Hepatocyte (in vitro differentiated cells): ENCODE measurements at places on chromosomes 1 and 21.

GRCh38 chr1:13813398-13814012 is 113.5 kb downstream of the PRDM2 start:
- H3K27me3 ChIP-seq, result no peaks in the 10 kb centered on the region
- H3K4me1 ChIP-seq, result no peaks in the 10 kb centered on the region
- H3K36me3 ChIP-seq, result no peaks in the 10 kb centered on the region
- H3K27ac ChIP-seq, result no peak overlapping the region
- H3K4me3 ChIP-seq, result no peak overlapping the region

DNA sequence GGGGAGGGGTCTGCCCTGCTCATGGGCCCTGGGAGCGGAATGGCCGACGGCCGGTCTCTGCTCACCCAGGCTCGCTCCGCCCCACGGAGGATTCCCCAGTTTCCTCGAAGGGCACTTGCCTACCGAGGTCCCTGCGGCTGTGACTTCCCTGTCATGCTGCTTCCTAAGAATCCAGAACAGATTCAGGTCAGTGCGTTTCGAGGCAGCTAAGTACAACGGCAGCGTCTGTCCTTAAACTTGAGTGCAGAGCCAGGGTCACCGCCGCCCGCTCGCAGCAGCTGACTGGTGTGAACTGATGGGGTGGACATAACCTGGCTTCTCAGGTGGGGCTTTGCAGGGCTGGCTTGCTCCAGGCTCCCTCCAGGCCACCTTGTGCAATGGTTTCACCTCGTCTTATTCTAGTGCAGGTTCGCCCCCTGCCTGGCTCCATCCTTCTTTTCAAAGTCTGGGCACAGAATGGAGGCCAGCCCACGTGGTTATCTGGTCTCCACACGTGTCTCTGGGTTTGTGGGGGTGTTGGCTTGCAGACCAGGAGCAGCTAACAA is 7.6 kb upstream of the C1orf174 start:
- H3K27me3 ChIP-seq, result no peaks in the 10 kb centered on the region
- no peak overlapping the region for H3K27ac ChIP-seq

DNA sequence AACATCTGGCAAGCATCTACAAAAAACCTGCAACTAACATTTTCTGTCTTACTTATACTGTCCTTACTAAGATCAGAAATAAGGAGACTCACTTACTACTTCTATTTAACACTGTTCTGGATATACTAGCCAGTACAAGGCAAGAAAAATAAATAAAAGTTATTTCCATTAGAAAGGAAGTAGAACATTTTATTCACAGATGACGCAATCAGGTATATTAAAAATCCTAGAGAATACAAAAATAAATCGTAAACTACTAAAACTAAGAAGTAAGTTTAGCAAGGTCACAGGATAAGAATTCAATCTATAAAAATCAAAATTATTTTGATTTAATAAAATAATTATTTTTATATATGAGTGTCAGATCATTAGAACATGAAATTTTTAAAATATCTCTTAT is 264.6 kb downstream of the BARHL2 start:
- H3K27ac ChIP-seq, result no peak overlapping the region
- no peak for DNase-seq
- no peaks in the 10 kb centered on the region for H3K27me3 ChIP-seq
- H3K36me3 ChIP-seq, result no peaks in the 10 kb centered on the region

- H3K36me3 ChIP-seq, result no peaks in the 10 kb centered on the region
- no peaks in the 10 kb centered on the region for H3K4me1 ChIP-seq
- no peak overlapping the region for H3K4me3 ChIP-seq
- no peak for DNase-seq
- no peaks in the 10 kb centered on the region for H3K27me3 ChIP-seq
These were observed 10.9 kb upstream of the UBR4 start for GRCh38 chr1:19220991-19221390.

DNA sequence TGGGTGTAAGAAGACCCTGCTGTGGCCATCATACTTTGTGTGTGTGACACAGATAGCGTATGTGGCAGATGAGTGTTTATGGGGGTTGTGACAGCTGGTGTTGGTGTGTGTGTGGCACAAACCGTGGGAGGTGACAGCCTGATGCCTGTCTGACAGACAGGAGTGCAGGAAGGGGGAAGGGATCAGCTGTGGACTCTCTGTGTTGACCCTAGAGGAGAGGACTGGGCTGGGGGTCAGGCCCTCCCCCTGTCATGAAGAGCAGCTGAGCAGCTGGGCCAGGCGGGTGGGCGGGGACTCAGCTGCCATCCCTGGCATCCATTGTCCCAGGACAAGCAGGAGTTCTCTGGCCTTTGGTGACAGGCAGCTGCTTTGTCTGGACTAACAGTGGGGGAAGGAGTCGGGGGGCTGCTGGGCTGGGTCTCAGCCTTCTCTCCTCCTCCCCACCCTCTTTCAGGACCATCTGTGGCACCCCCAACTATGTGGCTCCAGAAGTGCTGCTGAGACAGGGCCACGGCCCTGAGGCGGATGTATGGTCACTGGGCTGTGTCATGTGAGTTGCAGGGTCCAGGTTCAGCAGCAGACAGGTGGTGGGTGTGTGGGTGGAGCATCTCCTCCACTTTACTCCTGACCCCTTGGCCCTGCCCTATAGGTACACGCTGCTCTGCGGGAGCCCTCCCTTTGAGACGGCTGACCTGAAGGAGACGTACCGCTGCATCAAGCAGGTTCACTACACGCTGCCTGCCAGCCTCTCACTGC is 2.3 kb downstream of the PLK3 start:
- peak; percentile 16 for DNase-seq
- H3K4me3 ChIP-seq, result no peak overlapping the region
- H3K36me3 ChIP-seq, result no peaks in the 10 kb centered on the region
- H3K27me3 ChIP-seq, result no peaks in the 10 kb centered on the region
- peaks cover 9% of the 10 kb centered on the region for H3K4me1 ChIP-seq
- no peak overlapping the region for H3K27ac ChIP-seq

- peaks cover 13% of the 10 kb centered on the region for H3K4me1 ChIP-seq
- DNase-seq, result no peak
- no peaks in the 10 kb centered on the region for H3K27me3 ChIP-seq
- H3K36me3 ChIP-seq, result no peaks in the 10 kb centered on the region
- no peak overlapping the region for H3K4me3 ChIP-seq
- H3K27ac ChIP-seq, result no peak overlapping the region
These were observed 46.2 kb downstream of the COLGALT2 start for GRCh38 chr1:183991348-183991747.

- H3K4me1 ChIP-seq, result no peaks in the 10 kb centered on the region
- H3K36me3 ChIP-seq, result no peaks in the 10 kb centered on the region
- no peak for DNase-seq
- H3K27me3 ChIP-seq, result no peaks in the 10 kb centered on the region
- H3K27ac ChIP-seq, result no peak overlapping the region
These were observed 13.0 kb downstream of the RGS7 start for GRCh38 chr1:241343956-241344355.

- H3K27ac ChIP-seq, result no peak overlapping the region
- no peaks in the 10 kb centered on the region for H3K4me1 ChIP-seq
- H3K36me3 ChIP-seq, result no peaks in the 10 kb centered on the region
These were observed 14.0 kb downstream of the LPGAT1 start for GRCh38 chr1:211816586-211816985.

GRCh38 chr1:25106352-25106751 is 126.0 kb downstream of the SYF2 start:
- no peak for DNase-seq
- H3K4me3 ChIP-seq, result no peak overlapping the region
- H3K36me3 ChIP-seq, result no peaks in the 10 kb centered on the region

GRCh38 chr1:87136607-87137341 is 191.9 kb upstream of the LMO4 start:
- H3K4me3 ChIP-seq, result no peak overlapping the region
- no peaks in the 10 kb centered on the region for H3K4me1 ChIP-seq
- no peak for DNase-seq
- H3K36me3 ChIP-seq, result no peaks in the 10 kb centered on the region
- no peak overlapping the region for H3K27ac ChIP-seq
- no peaks in the 10 kb centered on the region for H3K27me3 ChIP-seq

GRCh38 chr21:43809853-43810504 is 20.6 kb downstream of the RRP1 start:
- no peak overlapping the region for H3K4me3 ChIP-seq
- no peak for DNase-seq
- H3K4me1 ChIP-seq, result no peaks in the 10 kb centered on the region
- H3K27ac ChIP-seq, result no peak overlapping the region

DNA sequence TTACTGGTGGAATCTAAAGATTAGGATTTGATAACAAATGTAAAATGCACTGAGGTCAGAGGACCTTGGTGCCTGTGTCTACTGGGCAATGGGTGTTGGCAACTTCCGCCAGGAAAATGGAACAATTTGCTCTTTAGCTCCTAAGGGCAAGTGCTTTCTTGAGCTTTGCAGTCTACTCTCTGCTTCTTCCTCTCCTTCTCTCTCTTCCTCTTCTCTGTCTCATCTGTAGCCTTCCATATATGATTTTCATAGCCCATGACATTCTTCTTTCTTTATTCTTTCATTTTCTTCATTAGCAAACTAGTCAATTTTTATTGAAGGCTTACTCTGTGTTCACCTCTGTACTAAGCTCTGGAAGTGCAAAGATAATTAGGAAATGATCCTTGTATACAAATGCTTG is 35.5 kb downstream of the OVGP1 start:
- DNase-seq, result no peak
- H3K27me3 ChIP-seq, result no peaks in the 10 kb centered on the region
- no peak overlapping the region for H3K27ac ChIP-seq
- H3K36me3 ChIP-seq, result no peaks in the 10 kb centered on the region

DNA sequence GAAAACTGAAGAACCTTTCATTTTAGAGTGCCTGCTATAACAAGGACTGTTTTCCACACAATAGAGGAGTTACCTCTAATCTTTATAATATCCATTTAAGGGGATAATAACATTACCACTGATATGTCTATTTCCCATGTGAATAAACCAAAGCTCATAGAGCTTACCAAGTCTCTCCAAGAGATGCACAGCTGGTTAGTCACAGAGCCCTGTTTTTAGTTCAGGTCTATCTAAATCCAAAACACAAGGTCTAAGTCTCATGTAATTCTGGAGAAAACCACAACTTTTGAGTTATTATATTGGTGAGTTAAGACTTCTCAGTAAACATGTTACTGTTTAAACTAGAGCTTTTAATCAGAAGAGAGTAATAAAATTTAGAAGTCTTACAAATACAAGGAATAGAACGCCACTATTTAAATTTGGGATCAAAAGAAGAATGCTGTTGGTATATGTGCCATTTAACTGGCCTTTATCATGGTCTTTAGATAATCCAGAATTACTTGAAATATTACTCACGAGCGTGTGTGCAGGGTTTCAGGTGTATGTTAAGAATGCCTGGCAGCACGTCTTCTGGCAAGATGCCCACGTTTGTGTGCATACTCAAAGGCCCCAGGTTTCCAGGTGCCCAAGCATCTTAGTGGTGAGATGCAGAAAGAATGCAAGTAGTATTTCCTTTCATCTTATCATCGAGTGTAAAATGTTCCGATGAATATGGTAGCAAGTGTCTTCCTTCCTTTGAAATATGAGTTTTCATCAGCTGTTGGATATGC is 190.6 kb downstream of the FMN2 start:
- no peak for DNase-seq
- H3K36me3 ChIP-seq, result no peaks in the 10 kb centered on the region
- no peak overlapping the region for H3K4me3 ChIP-seq
- peaks cover 16% of the 10 kb centered on the region for H3K4me1 ChIP-seq

DNA sequence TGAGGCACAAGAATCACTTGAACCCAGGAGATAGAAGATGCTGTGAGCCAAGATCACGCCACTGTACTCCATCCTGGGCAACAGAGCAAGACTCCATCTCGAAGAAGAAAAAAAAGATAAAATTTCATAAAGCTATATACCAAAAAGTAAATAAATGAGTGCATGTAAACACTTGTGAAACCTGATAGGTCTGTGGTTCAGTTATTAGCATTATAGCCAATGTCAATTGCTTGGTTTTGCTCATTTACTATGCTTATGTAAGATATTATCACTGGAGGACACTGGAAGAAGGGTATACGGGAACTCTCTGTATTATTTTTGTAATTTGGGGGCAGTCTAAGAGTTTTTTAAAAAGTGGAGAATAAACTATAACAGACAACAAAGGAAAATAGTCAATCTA is 17.7 kb upstream of the TAL1 start:
- no peak overlapping the region for H3K27ac ChIP-seq
- DNase-seq, result no peak
- H3K4me3 ChIP-seq, result no peak overlapping the region
- no peaks in the 10 kb centered on the region for H3K4me1 ChIP-seq
- no peaks in the 10 kb centered on the region for H3K36me3 ChIP-seq
- H3K27me3 ChIP-seq, result no peaks in the 10 kb centered on the region

DNA sequence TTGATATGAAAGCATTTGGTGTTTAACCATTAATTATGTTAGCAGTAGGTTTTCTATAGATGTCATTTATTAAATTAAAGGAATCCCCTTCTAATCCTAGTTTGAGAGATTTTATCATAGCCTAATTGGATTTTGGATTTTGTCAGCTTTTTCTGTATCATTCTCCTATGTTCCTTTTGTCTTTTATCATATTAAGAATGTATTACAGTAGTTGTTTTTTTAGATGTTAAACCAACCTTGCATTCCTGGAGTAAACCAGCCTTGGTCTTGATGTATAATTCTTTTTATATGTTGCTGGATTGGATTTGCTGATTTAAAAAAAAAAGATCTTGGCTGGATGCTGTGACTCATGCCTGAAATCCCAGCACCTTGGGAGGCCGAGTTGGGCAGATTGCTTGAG is 5.6 kb downstream of the SETDB1 start:
- H3K4me3 ChIP-seq, result no peak overlapping the region

DNA sequence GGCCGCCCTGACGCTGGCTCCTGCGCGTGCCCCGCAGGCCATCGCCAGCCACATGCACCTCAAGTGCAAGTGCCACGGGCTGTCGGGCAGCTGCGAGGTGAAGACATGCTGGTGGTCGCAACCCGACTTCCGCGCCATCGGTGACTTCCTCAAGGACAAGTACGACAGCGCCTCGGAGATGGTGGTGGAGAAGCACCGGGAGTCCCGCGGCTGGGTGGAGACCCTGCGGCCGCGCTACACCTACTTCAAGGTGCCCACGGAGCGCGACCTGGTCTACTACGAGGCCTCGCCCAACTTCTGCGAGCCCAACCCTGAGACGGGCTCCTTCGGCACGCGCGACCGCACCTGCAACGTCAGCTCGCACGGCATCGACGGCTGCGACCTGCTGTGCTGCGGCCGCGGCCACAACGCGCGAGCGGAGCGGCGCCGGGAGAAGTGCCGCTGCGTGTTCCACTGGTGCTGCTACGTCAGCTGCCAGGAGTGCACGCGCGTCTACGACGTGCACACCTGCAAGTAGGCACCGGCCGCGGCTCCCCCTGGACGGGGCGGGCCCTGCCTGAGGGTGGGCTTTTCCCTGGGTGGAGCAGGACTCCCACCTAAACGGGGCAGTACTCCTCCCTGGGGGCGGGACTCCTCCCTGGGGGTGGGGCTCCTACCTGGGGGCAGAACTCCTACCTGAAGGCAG is 23.4 kb upstream of the ARF1 start:
- H3K4me1 ChIP-seq, result peaks cover 7% of the 10 kb centered on the region
- H3K27me3 ChIP-seq, result peaks cover 62% of the 10 kb centered on the region
- peak; percentile 54 for DNase-seq
- no peaks in the 10 kb centered on the region for H3K36me3 ChIP-seq
- H3K27ac ChIP-seq, result no peak overlapping the region

- H3K27ac ChIP-seq, result no peak overlapping the region
- no peak for DNase-seq
- no peak overlapping the region for H3K4me3 ChIP-seq
- peaks cover 39% of the 10 kb centered on the region for H3K4me1 ChIP-seq
- H3K36me3 ChIP-seq, result no peaks in the 10 kb centered on the region
These were observed 46.9 kb downstream of the YARS1 start for GRCh38 chr1:32770221-32770731.
